Globus pallidus (tissue), 1 donor: ENCODE measurements at places on chromosomes 11 and 22.

GRCh38 chr11:72552399-72552910 is 118.1 kb upstream of the CLPB start:
- no peak for DNase-seq

- no peak for DNase-seq
Observed at GRCh38 chr11:1675536-1676228, 21.3 kb upstream of the KRTAP5-6 start.

- no peak for DNase-seq
Observed at GRCh38 chr11:22521226-22521625, 104.4 kb downstream of the FANCF start.

GRCh38 chr22:22387386-22387736 is 121.2 kb downstream of the ZNF280B start:
- DNase-seq: no peak

- DNase-seq: no peak
Observed at GRCh38 chr11:91170711-91171110, 947.9 kb upstream of the CHORDC1 start.

DNA sequence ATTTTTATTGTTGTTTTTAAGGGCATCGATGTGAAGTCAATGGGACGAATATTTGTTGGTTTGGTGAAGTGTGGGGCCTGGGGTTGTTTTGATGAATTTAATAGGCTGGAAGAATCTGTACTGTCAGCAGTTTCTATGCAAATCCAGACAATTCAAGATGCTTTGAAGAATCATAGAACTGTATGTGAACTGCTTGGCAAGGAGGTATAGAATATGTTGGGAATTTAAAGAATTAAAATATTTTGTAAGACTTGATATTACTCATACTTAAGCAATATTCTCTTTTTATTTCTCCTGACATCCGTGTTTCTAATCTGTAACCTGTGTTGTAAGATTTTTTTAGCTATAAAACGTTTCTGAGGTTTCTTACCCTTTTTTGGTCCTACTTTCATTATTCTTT is 61.6 kb downstream of the DYNC2H1 start:
- no peak for DNase-seq

GRCh38 chr11:76215941-76216340 is 9.6 kb upstream of the WNT11 start:
- DNase-seq: no peak

GRCh38 chr11:206526-207207 is 532 bp downstream of the BET1L start:
- no peak for DNase-seq

DNA sequence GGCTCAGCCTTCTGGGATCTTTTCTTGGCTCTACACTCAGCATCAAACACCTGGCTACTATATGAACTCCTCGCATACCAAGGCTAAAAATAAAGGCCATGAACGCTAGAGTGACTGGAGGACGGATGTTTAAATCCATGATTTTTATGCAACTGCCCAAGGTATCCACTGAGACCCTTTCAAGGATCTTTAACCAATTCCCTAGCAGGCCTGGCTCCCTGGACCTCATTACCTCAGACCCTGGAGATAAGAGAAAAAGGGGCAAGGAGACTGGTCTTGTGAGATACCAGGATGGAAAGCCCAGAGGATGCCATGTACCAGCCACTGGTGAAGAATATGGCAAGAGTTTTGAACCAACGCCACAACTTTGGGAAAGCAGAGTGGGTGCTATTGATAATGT is at the start of gene OR51G2:
Gene OR51G2 (minus strand): TSS at position 101 of the 400 bp plus-strand sequence. CDS start 3,687 bp downstream, outside the sequence.
- DNase-seq: no peak

- DNase-seq: peak; percentile 44
Observed at GRCh38 chr22:23898006-23898974, 4.1 kb downstream of the MIF start.

- peak; percentile 95 for DNase-seq
Observed at GRCh38 chr11:134223836-134224709, at the start of the genes NCAPD3 and VPS26B. NCAPD3 (minus strand) TSS chr11:134223967; CDS start chr11:134223926, 41 bp downstream. VPS26B (plus strand) TSS chr11:134224671; CDS start chr11:134225123, 452 bp downstream.

DNA sequence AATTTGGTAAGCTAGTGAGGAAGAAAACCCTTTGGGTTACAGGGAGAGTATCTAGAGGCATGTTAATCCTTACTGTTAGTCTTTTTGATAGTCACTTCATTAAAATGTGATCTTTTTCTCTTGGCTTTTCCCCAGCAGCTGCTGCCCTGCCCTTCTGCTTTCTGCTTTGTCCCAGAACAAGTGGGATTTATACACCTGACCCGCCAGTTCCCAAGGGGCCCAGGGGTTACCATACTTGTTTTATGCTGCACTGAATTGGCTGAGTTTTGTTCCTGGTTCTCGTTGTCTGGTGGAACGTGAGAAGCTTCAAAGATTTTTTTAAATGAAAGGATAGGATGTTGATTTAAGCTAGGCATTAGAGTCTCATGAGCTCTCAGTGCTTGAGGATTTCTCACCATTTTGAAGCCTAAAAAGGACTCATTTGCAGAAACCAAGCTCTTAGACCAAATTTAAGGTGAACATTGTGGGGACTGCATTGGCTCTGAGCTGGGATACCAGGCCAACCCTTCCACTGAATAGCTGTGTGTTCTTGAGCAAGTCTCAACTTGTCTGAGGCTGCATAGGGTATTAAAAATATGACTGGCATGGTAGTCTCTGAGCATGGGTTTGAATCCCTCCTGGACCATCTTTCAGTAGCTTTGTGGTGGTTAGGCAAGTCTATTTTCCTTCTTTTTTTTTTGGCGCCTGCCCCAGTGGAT is 6.6 kb downstream of the LIMK2 start:
- DNase-seq: no peak

GRCh38 chr22:17638182-17638431 is 450 bp upstream of the BCL2L13 start:
- no peak for DNase-seq

- DNase-seq: no peak
Observed at GRCh38 chr11:76329983-76330382, 50.9 kb downstream of the THAP12 start.

- peak; percentile 82 for DNase-seq
Observed at GRCh38 chr11:45859661-45860140, 12.4 kb downstream of the CRY2 start.

- no peak for DNase-seq
Observed at GRCh38 chr11:97995874-97996273, 1024.9 kb upstream of the CNTN5 start.

- DNase-seq: peak; percentile 71
Observed at GRCh38 chr11:102287964-102288724, 29.1 kb upstream of the BIRC3 start.

- no peak for DNase-seq
Observed at GRCh38 chr11:124646148-124646547, 23.5 kb downstream of the TBRG1 start.

- no peak for DNase-seq
Observed at GRCh38 chr11:98766903-98767302, 253.8 kb upstream of the CNTN5 start.

DNA sequence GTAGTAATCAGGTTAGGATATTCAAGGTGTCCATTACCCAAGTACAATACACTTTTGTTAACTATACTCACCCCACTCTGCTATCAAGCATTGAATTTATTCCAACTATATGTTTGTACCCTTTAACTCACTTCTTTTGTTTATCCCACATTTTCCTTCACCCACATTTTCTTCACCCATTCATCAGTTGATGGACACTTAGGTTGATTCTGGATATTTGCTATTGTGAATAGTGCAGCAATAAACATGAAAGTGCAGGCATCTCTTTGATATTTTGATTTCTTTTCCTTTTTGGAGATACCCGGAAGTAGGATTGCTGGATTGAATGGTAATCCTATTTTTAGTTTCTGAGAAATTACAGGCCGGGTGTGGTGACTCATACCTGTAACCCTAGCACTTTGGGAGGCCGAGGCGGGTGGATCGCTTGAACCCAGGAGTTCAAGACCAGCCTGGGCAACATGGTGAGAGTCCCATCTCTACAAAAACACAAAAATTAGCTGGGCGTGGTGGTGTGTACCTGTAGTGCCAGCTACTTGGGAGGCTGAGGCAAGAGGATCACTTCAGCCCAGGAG is 6.5 kb downstream of the TMEM25 start:
- DNase-seq: no peak

DNA sequence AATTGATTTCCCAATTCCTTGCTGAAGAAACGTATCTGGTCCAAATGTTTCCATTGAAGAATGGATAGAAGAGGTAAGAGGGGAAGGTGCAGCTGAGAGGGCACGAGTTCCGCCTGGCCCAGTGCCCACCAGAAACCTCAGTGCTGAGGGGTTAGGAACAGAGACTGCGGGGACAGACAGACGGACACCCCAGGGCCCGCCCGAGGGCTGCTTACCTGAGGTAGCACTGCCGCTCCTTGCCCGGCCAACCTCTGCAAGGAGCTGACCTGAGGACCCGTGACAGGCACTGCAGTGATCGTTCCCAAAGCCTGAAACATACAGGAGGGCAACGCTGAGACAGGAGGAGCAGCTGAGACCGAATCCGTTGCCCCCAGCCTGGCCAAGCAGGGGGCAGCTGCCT is 89.6 kb downstream of the PHF21B start:
- no peak for DNase-seq

DNA sequence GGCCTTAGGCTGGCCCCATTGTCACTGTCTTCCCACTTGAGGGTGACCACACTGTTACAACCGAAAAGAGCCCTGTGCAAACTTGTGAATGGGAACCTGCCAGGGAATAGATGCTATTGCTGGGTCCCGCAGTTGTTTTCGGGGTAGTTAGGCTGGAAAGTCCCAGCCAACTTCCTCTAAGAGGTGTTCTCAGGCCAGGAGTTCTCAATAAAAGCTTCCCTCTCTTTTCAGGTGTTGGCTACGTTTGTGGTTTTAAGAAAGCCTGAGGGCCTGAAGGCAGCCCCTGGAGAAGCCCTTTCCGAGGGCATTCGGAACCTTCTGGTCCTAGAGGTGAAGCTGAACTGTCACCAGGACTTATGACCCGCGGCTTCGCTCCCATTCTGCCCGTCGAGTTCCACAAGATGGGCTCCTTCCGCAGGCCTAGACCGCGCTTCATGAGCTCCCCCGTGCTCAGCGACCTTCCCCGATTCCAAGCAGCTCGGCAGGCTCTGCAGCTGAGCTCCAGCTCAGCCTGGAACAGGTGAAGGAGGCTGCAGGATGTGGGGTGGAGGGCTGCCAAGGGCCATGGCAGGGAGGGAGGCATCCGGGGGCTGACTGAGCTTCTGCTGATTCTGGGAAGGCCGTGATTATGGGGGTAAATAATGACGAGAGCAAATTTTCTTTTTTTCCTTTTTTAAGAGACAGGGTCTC is 104.8 kb downstream of the PRR5L start:
- no peak for DNase-seq

DNA sequence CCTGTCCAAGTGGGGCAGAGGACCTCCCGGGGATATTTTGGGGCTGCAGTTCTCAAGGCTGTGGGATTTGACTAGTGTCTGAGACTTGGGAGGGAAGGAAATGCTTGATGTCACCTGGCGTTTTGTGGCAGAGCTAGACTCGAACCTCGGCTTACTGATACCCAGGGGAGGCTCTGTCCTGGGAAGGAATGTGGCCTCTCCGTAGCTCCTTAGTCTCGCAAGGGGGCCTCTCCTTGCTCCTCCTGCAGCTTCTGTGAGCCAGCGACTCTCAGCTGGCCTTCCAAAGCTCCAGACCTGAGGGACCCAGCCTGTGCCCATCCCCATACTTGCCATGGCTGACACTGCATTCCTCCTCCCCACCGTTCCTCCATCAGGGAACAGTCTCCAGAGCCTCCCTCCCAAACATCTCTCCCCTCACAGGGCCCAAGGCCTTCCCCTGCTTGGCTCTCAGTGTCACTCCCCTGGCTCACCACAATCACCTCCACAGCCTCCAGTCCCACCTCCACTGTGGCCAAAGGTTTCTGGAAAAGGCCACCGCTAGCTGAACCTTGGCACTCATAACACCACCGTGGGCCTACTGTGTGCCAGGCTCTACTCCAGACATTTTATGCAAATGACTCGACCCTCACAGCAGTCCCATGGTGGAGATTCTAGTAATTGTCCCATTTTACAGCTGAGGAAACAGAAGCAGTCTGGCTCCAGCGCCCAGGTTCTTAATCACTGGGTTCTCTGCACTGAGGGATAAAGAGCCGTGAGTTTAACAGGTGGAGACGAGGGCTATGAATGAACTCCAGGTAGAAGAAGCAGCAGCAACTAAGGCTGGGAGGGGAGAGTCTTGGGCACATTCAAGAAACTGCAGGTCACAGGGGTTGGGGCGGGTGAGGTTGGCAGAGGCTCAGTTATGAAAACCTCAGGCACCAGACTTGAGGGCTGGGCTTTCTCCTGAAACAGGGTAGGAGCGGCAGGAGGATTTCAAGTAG is 12.1 kb downstream of the P2RY2 start:
- DNase-seq: no peak

GRCh38 chr22:28521451-28521850 is 158.2 kb downstream of the TTC28 start:
- no peak for DNase-seq
